Astrocyte of the cerebellum (primary cell): ENCODE measurements at places on chromosomes 7 and 10.
A peak's percentile ranks its signal among the peaks of the same experiment; 100 is the strongest.

GRCh38 chr7:56074371-56074791, 10.3 kb downstream of the SUMF2 start:
- peak; percentile 73 for DNase-seq

GRCh38 chr10:7231509-7232414, 179.1 kb downstream of the SFMBT2 start:
- no peak for DNase-seq

GRCh38 chr10:116060864-116061263, 212.1 kb downstream of the GFRA1 start:
- DNase-seq: no peak

GRCh38 chr10:3700531-3701076, 84.4 kb downstream of the KLF6 start:
- no peak for DNase-seq

GRCh38 chr10:123556736-123557135, 109.4 kb upstream of the GPR26 start:
- no peak for DNase-seq

DNA sequence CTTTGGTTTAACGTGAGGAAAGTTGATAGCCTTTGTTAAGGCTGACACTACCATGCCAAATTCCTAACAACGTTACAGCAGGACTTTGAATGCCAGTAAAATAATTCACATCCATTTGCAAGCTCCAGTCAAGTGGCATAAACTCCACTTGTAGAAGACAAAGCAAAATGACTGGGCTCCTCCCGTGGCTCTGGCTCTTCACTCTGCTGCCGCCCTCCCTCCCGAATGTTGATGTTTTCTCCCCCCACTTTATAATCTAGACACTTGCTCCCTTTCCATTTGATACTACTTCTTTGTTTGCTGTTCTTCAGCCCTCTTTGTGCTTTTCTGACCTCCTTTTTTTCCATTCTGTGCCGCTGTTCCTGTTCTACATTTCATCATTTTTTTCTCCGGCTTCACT, 22.8 kb upstream of the ITGB8 start:
- no peak for DNase-seq

DNA sequence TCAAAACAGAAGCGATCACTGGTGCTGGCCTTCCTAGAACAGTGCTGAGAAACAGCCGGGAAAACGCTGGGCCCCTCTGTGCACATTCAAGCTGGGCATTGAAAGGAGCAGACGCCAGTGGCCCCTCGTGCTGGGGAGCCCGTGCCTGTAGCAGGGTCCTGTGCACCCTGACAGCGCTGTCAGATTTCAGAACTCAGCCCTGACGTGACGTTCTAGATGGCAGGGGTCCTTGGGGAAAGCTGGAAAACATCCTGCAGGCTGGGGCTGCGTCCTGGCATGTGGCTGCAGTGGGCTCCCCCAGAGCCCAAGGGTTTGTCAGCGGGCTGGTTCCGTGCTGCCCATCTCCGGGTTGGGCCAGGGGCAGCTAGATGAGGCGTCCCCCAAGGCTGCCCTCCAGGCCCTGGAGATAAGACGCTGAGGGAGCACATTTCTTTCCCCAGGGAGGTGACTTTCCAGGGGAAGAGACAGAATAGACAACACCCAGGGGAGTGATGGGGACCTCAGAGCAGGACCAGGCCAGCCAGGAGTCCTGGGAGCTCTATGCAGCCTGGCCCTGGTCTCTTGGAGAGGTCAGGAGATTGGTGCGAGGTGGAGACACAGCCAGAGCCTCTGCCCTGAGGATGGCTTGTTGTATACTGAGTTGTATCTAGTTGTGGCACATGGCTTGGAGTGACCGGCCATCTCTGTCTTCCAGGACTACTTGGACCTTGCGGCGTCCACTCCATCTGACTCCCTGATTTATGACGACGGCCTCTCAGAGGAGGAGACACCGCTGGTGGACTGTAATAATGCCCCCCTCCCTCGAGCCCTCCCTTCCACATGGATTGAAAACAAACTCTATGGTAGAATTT, 12.1 kb upstream of the CSGALNACT2 start:
- no peak for DNase-seq

DNA sequence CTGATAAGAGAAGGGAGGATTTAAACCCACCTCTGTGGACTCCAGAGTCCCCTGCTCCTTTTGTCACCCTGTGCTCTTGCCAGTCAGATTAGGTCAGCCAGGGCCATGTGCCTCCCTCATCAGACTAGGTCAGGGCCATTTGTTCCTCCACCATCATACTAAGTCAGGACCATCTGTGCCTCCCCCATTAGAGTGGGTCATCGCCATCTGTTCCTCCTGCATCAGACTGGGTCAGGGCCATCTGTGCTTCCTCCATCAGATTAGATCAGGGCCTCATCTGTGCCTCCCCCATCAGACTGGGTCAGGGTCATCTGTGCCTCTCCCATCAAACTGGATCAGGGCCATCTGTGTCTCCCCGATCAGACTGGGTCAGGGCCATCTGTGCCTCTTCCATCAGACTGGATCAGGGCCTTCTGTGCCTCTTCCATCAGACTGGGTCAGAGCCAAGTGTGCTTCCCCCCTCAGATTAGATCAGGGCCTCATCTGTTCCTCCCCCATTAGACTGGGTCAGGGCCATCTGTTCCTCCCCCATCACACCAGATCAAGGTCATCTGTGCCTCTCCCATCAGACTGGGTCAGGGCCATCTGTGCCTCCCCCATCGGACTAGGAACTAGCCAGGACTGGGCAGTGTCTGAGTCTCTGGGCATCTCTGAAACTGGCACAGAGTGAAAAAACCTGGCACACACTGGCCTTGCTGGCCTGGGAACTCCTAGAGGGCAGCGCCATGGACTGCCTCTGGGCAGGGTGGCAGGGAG, 11.5 kb downstream of the MYL10 start:
- no peak for DNase-seq

- DNase-seq: peak; percentile 84
Observed at GRCh38 chr7:74097937-74098614, 14.5 kb downstream of the LIMK1 start.

DNA sequence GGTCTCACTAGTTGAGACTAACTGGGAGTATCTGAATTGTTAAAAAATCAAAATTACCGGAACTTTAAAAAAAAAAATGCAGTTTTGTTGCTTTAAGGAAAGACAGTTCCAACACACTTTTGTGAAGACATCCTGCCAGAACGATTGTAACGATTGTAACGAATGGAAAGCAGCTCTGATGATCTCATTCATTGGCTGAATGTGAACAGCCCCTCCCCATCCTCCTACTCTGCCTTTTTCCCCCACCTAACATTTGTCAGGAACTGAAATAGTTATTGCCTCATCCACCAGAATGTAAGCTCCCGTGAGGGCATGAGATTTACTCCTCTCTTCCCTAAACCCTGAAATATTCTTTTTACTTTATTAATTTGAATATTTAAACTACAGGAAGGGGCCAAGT, 23.1 kb upstream of the ZC3HAV1L start:
- DNase-seq: no peak

DNA sequence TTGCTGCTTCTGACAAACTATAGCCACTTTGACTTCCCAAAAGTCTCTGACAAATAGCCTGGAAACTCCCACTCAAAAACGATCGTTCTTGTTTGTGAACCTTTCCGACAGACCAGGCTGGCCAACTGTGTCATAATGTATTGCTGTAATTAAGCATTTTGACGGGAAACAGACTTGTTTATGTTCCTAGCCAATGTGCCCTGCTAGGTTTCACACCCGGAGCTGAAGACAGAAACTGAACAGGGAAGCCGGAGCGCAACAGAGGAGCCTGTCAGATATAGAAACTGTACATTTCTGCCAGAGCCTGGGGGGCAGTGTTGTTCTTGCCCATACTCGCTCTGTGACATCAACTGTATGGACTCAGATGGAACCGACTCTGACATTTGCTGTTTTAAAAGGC, 55.3 kb upstream of the C7orf33 start:
- DNase-seq: no peak

DNA sequence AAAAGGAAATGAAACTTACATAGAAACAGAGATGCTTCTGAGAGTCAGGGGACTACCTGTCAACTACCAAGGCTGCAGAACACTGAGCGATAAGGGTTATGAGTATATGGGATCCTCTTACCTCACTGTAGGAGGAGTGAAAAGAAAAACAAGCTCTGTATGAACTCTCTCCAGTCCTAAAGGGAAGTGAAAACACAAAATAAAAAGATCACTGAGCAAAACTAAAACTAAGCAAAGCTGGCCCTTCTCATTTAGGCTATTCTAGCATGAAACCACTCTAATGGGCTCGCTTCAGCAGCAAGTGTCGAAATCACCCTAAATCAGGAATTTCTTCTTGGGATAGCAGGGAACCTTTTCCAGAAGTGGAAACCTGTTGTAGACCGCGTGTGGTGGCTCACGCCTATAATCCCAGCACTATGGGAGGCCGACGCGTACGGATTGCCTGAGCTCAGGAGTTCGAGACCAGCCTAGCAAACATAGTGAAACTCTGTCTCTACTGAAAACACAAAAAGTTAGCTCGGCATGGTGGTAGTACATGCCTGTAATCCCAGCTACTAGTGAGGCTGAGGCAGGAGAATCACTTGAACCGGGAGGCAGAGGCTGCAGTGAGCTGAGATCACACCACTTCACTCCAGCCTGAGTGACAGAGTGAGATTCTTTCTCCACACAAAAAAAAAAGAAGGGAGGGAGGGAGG, 27.0 kb downstream of the DCLRE1C start:
- no peak for DNase-seq

DNA sequence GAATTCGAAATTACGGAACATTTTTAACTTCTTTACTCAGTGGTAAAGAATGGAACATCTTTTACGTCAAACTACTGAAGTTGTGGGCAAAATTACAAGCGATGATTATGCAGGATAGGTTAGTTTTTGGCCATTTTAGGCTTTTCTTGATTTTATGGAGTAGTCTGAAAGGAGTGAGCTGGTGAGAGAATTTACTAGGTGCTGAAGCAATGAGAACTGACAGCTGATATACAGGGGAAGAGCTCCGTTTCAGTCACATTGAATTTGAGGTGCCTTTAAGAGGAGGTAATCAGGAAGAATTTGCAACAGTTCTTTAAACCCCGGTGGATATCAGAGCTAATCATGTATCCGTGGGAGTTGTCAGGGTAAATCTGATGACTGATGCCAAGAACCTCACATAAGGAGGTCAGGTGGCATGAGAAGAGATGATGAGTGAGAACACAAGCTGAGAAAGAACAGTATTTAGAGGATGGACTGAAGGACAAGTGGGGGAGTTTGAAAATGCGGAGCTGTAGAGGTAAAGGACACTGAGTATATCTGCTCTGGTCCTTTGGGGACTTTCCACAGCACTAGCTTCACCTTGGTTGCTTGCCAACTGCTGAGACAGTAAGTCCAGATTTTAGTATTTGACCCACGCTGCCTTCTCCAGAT, 104.3 kb downstream of the AHR start:
- DNase-seq: no peak
